ENCODE measurements at places on chromosomes 2 and 18.

DNA sequence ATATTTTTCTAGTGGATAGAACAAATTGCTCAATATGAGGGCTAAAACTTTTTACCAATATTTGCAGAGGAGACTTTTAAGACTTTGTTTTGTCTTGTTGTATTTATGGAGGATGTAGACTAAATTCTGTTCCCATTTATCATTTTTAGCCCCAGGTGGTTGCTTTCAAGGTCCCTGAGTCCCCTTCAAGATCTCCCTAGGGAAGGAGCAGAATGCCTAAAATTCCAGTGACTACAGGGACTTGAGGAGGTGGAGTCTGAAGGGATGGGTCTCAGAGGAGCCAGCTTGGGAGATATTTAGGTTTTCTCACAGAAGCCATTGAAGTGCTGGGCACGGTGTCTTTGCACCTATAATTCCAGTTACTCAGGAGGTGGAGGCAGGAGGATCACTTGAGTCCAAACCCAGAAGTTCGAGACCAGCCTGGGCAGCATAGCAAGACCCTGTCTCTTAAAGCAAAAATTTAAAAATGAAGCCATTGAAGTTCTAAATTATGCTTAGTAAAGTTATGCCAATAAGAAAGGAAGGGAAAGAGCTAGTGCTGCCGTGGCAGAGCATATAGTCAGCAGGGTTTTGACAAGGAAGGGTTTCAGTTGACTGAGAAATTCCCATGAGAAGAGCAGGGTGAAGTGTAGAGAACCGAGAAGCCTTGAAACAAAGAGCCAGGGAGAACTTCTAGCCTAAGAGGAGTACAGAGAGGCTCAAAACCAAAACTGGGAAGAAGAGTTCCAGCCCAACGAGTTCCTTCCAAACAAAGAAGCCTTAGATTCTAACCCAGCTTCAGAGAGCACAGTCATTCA is 43.4 kb downstream of the COMMD1 start:
- DNase-seq: no peak

DNA sequence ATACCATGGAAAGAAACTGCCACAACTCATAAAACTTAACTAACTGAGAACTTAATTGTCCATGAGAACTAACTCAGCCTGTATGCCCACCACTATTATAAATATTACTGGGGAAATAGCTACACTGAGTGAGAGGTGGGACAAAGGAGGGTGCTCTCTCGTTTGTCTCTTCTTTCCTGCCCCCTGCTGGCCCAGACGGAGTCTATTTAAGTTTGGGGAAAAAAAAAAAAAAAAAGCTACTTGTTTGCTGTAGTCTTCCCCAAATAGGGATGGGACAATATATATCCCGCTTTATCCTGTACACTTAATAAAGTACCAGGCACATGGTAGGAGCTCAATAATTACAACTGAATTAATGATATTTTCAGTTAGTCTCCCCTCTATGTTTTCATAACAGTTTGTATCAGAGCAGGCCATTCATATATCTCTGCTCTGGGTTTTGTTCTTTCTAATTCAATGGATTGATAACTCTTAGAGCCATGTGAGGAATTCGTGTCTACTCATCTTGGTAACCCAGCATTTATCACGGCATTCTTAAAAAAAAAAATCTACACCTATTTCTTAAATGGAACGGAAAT is 647.6 kb upstream of the PKDCC start:
- DNase-seq: peak; percentile 56

DNA sequence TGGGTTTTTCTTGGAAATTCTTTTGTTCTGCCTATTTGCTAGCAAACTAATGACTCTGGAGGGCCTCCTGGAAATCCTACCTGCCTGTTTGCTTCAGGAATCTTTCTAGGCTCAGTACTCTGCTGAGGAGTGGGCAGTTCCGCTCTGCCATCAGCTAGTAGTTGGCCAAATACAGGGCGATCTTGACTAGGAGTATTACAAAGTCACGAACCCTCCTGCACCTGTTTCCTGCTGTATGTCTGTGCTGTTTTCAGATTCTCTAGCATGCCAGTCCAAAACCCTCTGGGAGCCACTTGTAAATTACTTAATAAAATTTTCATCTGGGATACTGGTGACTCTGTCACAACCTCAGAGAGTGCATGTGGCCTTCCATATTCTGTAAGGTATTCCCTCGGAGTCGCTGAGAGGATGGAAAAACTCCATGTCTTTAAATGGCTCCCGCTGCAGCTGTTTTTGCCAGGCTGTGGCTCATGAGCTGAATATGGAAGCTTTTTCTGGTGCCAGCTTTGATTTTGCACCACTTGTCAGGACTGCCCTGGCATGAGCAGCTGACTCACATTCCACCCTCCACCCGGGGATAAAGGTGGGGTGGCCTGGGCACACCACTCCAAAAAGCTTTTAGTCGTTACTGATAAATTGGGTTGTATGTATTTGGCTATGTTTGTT is 123.0 kb downstream of the RTN4 start:
- no peak for DNase-seq

DNA sequence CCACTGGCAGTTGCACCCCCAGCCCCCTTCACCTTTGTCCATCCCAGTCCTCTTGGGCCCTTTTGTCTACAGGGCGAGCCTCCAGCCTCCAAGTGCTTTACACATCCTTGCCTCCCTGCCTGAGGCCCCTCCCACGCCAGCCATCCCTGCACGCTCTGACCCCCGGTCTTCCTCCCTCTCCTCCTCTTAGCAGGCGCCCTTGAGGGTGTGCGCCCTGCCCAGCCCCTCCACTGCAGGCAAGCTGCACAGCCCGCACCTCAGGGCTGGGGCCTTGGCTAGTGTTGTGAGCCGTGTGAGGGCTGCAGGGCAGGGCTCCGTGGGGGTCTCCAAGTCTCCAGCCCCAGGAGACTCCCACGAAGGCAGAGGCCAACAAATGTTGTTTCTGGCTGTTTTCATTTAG is 6.9 kb downstream of the BOK start:
- DNase-seq: no peak

DNA sequence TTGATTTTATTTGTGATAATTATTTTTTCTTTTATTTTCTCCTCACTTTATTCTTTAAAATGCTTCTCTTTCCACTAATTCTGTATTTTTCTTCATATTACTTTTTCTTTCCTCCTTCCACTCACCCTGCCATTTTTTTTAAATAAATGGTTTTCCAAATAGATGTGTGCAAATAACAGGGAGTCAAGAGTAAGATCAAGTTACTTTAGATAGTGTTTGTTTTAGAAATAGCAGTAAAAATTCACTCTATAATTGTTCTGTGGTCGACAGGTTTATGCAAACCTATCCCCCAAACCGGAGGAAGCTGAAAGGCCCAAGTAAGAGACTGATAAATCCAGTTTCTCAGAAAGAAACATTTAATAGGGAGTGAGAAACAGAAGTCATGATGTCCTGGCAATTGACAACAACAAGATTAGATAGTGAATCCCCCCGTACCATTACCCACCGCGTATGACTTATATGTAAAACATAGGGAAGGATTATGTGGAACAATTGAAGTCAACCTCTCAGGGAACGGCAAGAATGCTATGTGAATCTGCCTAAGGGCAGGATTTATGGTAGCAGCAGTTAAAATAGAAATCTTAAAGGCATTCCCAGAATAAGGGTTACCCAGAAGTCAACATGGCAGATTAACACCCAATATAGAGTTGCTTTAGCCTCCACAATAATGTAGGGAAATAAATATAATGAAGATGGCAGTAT is 75.5 kb downstream of the KYNU start:
- no peak for DNase-seq

DNA sequence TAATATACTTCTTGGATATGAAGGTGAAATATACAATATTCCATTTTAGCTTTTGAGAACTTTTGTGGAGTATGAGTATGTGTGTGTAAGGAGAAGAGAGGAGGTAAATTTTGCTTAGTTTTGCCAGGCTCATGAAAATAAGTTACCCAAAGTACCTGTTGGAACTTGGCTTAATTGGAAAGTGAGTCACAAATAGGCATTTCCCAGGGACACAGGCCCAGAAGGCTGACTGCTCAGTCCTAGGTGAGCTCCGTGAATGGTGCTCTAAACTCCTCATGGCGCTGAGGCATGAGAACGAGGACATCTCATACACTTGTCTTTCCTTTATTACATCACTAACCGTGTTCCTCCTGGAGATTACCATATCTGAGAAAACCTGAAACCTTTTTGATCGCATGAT is 148.5 kb upstream of the RAB12 start:
- no peak for DNase-seq

DNA sequence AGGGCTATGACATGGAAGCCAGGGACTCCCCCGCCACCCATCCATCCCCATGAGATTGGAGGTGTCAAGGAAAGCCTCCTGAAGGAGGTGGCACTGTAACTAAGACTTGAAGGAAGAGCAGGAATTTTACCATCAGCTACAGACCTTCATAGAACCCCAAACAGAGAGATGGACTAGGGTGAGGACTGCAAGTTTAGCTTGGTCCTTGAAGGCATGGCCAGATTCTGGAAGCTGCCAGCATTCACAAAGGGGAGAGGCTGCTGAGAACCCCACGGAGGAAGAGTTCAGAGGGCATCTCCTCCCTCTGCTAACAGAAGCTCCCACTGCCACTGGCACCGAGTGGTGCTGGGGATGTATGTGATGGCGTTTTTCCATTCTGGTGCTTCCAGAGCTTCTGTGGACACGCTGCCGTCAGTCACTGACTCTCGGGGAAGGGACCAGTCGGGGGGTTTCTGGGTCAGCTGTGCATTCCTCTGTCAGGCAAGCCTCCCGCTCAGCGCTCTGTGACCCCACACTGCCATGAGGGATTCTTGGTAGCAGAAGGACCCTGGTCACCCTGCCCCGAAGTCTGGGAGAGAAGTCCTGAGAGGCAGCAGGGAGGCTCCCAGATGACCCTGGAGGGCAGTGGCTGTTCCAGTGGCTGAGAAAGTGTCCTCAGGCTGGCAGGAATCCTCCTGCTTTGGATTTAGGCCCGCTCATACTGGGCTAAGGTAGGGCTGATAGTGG is 18.1 kb downstream of the TMEM185B start:
- DNase-seq: no peak

- no peak for DNase-seq
Observed at GRCh38 chr2:230552181-230552580, 136.2 kb downstream of the SP100 start.

GRCh38 chr2:25617948-25618646 is 55.3 kb downstream of the DTNB start:
- no peak for DNase-seq

DNA sequence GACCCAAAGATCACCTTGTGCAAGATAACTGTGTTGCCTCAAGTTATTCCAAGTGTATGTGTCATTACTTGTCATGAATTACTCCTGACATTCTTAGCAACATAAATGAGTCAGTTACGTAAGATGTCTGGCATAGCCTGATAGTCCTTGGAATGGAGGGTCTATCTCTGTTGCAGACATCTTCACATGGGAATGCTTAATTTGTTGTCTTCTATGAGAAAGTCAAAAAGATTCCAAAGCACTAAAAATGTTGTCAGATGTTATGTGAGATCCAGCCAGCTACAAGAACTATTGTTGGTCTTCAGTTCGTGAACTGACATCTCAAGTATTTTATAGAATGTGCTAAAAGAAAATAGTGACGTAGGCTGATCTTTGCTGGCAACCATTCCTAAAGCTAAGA is 178.2 kb upstream of the RASGRP3 start:
- no peak for DNase-seq

GRCh38 chr2:32783933-32784332 is 156.1 kb downstream of the TTC27 start:
- no peak for DNase-seq

- DNase-seq: no peak
Observed at GRCh38 chr2:143802242-143802641, 673.0 kb downstream of the ARHGAP15 start.

DNA sequence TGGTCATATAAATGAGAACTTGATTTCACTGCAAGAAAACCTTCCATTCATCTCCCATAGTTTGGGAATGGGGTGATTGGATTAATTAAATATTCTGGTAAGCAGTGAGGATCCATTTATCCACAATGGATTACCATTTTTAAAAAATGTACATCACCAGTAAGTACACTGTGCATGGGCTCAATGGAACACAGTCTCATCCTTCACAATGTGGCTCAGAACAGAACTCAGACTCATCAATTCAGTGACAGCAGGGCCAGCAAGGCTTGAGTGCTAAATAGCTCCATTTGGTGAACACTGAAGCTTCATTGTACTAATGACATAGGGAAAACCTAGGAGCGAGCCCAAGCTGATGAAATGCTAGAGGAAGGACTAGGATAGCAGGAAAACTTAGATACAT is 223.8 kb downstream of the CMPK2 start:
- DNase-seq: no peak

GRCh38 chr2:55047677-55048299 is 2.5 kb downstream of the RTN4 start:
- peak; percentile 66 for DNase-seq

- no peak for DNase-seq
Observed at GRCh38 chr2:111199840-111200239, 79.1 kb downstream of the BCL2L11 start.

- peak; percentile 49 for DNase-seq
Observed at GRCh38 chr18:36572135-36572856, 256.5 kb downstream of the TPGS2 start.

DNA sequence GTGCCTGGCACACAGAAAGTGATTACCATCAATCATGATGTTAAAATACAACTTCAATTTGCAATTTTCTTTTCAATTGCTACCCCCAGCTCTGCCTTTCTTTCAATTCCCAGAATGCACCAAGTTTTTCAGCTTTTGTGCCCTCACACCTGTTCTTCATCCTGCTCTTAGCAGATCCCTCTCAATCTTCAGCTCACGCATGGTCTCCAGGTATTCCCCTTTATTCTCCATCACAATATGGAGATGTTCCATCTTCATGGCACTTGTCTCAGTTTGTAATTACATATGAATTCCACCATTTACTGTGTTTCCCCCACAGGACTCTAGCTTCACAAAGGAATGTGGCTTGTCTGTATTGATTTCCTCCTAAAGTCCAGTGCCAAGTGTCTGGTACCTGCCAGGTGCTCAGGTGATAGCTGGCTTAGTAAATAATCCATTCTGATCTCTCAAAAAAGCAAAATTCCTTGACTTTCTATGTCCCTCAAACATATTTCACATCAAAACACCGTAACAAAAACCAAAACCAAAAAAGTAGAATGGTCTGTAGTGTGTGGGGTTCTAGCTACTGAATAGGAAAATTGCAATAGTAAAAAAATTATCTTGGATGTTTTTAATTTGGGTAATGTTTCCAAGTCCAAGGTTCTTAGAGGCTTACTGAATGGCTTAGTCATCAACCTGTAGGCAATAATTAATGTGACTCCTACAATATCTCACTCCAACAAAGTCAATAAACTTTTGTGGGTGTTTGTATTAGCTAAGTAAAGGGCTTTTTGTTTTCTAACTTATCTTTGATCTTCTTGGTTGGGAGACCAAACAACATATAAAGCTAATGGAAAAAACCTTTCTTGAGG is 2.9 kb upstream of the INSIG2 start:
- DNase-seq: no peak

DNA sequence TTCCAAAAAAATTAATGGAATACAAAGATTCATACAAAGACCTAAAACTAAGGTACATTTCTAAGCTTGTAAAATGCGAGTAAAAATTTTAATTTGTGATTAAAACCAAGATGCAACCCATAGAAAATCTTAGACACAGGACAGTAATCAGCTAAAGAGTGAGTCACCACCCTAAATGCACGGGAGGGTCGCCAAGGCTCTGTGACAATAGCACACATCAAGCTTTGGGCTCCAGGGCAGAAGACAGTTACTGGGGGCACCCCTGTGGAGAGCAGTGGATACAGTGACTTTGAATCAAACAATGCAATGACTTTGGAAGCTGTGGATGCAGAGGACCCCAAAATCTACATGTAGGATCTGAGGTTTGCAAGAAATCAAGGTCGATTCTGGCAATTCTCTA is 7.5 kb downstream of the FLACC1 start:
- no peak for DNase-seq

Data from KBM-7 (cell line).